ENCODE measurements at places on chromosomes 7 and 10.
A peak's percentile ranks its signal among the peaks of the same experiment; 100 is the strongest.

- no peak for DNase-seq
Measured at GRCh38 chr7:88268858-88269257, 37.8 kb downstream of the STEAP4 start.

GRCh38 chr7:67619175-67619574 lies 622.5 kb downstream of the TYW1 start:
- DNase-seq = no peak

GRCh38 chr10:105183536-105183935 lies 542.4 kb downstream of the SORCS3 start:
- no peak for DNase-seq

DNA sequence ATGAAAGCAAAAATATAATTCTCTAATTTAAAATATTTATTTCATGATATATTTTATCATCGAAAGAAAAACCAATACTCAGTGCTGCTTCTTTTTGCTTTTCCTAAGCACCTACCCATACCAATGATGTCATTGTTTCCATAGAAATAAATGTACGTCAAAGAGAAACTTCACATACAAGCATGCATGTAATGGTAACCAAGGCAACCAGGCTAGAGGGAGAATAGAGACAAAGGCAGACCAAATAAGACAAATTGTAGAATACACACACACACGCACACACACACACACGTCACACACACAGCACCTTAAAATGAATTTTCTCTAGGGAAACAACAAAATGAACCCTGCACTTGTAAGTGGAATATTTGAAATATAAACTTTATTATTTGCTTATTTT lies 75.5 kb downstream of the MACC1 start:
- no peak for DNase-seq

DNA sequence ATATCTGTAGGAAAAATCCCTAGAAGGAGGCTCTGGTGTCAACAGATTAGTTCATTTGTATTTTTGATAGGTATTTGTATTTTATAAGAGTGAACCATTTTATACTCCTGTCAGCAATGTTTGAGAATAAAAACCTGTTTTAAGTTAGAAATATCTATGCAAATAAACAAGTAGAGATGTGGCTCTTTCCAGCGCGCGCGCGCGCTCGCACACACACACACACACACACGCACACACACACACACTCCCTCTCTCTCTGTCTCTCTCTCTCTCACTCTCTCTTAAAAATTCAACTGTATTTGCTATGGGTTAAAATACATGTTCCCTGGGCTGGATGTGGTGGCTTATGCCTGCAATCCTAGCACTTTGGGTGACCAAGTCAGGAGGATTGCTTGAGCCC lies 113.9 kb downstream of the SUGCT start:
- no peak for DNase-seq

GRCh38 chr10:74612195-74612594 lies 214.2 kb upstream of the KAT6B start:
- no peak for DNase-seq

GRCh38 chr10:78186572-78186971 lies 152.9 kb downstream of the RPS24 start:
- DNase-seq = no peak

DNA sequence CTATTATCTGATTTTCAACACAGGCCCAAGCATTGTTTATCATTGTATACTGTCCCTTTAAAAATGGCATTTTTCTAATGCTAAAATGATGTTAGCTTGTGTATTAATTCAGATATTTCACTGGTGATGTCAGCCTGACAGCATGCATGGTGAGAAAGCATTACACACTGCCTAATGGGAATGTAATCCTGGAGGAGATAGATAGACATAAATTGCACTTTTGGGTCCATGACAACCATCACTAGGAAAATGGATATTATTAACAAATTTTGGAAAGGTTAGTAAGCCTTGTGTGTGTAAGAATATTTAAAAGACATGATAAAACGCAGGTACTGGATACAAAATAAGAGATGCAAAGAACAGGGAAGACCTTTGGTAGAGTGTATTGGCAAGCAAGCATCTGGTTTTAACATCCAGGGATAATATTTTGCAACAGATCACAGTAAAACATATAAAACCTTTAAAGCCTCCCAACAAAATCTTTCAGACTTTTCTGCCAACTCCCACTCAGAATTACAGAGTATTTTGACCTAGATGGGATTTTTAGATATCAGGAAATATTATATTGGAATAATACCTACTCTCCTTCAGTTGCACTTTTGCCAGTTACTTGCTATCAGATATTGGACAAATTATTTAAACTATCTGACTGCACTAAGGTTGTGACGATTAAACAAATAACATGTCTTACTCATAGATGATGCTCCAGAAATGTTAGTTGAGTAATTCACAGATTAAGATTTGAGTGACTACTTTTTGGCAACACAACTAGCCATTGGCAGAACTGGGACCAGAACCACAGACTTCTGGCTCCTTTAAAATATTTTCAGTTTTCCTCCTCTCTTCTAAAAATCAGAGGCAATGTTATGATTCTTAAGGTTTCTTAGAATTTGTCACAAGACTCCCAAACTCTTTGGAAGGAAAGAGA lies 291.6 kb upstream of the SEMA3C start:
- no peak for DNase-seq

DNA sequence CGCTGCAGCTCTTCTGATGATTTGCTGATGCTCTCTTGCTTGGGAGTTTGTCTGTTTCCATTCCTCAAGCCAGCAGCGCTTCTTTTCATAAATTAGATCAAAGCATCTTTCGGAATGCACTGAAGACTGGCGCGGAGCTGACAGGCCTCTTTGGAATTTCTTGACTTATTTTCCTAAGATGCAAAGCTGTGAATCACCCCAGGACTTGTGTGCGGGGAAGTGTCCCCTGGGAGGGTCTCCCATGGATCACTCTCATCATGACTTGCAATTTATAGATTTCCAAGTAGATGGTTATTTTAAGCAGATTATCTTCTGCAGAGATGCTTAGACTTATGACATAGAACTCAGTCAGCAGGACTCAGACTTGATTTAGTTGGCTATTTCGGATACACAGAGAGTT lies 467.2 kb downstream of the TCERG1L start:
- no peak for DNase-seq

- DNase-seq = no peak
Measured at GRCh38 chr10:119006451-119007210, 22.9 kb upstream of the NANOS1 start.

DNA sequence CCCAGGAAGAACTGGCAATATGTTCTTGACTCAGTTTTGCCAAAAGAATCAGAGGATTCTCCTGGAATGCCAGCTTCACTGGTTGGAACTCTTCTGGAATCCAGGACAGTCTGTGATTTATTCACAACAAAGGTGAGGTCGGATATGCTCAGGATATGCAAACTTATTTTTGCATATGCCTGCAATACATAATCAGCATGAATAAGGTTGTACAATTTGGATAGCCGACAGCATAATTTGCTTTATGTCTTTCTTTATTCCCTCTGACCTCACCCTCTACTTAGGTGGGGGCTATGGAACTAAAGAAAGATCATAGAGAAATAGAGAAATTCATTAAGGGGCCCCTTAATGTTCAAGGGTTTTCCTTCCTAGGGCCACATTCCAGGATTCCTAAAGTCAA lies 57.6 kb upstream of the AKR1E2 start:
- no peak for DNase-seq

GRCh38 chr7:28173531-28173930 lies 7.1 kb downstream of the JAZF1 start:
- no peak for DNase-seq

- no peak for DNase-seq
Measured at GRCh38 chr10:102409604-102410428, 8.8 kb downstream of the PSD start.

DNA sequence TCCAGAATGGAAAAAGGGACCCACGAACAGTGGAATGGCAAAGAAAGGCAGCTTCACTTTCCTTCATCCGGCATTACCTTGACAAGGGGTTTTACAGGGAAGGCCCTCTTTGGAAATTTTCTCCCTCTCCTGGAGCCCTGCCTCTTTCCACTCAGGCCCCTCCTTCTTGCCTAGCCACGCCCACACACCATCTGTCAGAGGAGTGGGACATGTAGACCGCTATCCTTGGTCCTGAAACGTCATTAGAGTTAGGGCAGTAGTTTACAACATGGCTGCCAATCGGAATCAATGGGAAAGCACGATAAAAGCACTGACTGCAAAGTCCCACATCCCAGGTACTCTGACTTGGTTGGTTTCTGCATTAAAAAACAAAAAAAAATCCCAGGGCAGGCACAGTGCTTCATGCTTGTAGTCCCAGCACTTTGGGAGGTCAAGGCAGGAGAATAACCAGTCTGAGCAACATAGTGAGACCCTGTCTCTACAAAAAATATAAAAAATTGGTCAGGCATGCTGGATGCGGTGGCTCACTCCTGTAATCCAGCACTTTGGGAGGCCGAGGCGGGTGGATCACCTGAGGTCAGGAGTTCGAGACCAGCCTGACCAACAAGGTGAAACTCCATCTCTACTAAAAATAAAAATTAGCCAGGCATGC lies 96.4 kb downstream of the MARCHF5 start:
- no peak for DNase-seq

GRCh38 chr10:70887804-70888800 lies at the start of gene PCBD1:
Gene PCBD1, minus strand, starts transcription at chr10:70888565. Its CDS starts 32 bp downstream, at chr10:70888533.
- peak; percentile 40 for DNase-seq

- DNase-seq = no peak
Measured at GRCh38 chr10:2619916-2620315, 447.4 kb upstream of the PFKP start.

GRCh38 chr10:77927402-77928246 lies 1.1 kb upstream of the DLG5 start:
- DNase-seq = no peak

DNA sequence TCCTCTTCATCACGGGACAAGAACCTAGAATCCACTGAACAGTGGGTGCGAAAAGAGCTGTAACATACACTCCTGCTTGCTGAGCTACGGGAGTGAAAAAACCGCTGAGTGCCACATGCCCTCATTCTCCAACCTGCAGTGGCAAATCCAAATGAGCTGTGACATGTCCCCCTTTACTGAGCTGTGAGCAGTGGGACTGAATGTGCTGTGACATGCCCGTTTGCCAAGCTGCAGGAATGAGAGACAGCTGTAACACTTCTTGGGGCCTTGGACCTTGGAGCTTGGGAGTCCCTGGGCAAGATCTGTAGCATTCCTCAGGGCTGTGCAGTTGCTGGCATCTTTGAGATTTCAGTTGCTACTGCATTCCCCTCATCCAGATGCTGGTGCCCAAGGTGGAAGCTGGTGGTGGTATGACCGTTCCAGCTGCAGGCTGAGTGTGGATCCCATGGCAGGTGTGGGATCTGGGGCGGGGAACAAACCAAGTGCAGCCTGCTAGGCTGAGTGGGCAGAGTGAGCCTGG lies 85.0 kb downstream of the TMEM106B start:
- no peak for DNase-seq

DNA sequence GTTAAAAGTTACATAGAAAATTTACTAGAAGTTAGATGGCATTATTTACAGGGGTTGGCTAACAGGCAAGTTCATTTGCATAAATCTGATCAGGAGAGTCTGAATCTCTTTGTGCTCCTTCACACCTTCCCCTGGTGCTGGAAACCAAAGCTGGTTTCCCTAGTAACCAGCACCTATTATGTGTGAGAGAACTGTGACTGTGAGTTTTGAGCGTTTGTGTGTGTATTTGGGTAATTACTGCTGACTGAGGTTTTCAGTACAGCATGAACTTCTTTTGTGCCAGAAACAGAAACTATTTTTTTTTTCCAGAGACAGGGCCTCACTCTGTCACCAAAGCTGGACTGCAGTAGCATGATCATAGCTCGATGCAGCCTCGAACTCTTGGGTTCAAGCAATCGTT lies 10.3 kb upstream of the IFIT1B start:
- DNase-seq = no peak

- DNase-seq = no peak
Measured at GRCh38 chr10:22976534-22976933, 48.7 kb downstream of the ARMC3 start.

- no peak for DNase-seq
Measured at GRCh38 chr7:41052201-41052600, 650.7 kb downstream of the INHBA start.

- no peak for DNase-seq
Measured at GRCh38 chr7:27297356-27297755, 54.8 kb downstream of the EVX1 start.

DNA sequence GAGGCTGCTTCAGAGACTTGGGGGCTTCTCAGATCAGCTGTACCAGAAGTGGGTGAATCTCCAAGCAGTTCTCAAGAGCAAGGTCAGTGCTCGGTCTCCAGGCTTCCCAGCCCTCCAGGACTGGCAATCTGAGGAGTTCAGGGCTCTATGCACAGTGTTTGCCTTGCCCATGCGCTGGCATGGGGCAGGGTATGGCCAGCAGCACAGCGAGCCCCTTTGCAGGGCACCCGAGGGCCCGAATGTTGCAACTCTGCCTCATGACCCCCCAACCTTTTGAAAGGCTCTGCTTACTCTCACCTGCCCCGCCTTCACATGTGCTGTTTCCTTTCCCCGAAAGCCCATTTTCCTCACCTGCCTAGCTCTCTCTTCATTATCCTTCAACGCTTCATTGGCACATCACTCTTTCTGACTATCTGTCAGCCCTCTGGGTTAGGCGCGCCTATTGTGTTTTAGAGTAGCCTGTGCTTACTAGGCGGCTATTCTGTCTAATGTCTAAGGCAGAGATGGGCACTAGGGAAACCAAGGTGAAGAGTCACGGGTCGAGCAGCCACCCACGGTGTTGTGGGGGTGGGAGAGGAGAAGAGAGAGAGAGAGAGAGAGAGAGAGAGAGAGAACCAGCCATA lies 83.6 kb downstream of the WDFY4 start:
- DNase-seq = no peak

DNA sequence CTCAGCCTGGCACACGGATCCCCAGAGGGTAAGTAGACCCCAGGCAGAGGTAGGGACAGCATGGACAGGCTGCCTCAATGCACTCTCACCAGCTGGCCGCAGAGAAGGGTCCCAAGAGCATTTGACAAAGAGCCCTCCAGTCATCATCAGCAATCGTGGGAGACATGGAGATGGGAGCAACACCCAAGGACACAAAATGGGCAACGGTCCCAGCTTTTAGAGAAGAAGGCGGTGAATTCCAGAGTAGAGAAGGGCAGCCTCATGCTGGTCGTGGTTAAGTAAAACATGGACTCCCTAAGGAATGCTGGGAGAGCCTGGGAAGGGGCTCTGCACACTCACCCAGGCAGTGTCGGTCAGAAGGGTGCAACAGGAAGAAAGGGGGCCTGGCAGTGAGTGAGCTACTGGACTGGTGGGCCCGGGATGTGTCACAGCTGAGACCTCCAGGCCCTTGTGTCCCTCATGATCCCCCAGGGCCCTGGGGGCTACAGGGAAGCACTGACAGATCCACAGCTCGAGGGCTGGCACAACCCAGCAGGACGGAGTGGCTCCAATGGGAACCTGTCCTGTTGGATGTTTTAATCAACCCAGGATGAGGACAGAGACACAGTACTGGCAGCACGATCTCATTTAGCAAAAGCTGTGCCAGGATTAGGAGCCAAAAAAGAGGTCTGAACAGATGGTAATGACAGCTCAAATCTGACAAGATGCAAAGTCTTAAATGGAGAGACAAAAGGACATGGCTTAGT lies 147.1 kb downstream of the NEURL1 start:
- DNase-seq = no peak

GRCh38 chr10:96996275-96996965 lies 164.3 kb downstream of the LCOR start:
- no peak for DNase-seq

Data from activated CD4-positive, alpha-beta T cell treated with anti-CD3 and anti-CD28 coated beads, Interleukin-2, amount 50 U/mL, for 24 hours (primary cell).